BE2C (cell line): ENCODE measurements at places on chromosomes 13 and 19.

DNA sequence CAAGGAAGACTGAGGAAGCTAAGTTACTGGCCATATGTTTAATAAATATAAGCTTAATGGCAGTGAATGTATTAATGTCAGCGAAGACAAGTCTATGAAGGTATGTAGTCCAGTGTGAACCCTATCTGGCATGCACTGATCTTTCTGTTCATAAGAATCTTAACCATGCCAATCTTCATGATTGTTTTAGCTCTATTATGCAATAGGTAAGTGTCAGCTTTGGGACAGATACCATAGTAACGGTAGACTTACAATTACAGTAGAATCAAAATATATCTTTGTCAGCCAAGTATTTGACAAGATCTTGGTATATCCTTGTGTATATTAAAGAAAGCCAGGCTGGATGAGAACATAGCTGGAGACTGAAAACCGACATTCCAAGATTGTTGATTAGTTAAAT is 428.5 kb downstream of the SPRY2 start:
- no peak for DNase-seq

GRCh38 chr13:95137096-95137495 is 164.2 kb downstream of the ABCC4 start:
- no peak for DNase-seq

- DNase-seq: peak; percentile 58
Observed at GRCh38 chr13:110714797-110715394, 1.4 kb downstream of the ING1 start.

DNA sequence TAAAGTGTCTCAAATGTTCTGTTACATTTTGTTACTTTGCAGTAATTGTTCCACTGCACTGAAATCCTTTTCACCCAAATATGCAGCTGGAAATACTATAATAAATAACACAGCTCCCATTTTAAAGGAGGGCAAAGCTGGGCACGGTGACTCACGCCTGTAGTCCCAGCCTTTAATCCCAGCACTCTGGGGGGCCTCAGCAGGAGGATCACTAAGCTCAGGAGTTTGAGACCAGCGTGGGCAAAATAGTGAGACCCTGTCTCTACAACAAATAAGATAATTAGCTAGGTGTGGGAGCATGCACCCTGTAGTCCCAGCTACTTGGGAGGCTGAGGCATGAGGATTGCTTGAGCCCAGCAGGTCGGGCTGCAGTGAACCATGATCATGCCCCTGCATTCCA is 7.5 kb upstream of the UBAC2 start:
- no peak for DNase-seq

- DNase-seq: no peak
Observed at GRCh38 chr13:48112896-48113755, 18.2 kb upstream of the MED4 start.

DNA sequence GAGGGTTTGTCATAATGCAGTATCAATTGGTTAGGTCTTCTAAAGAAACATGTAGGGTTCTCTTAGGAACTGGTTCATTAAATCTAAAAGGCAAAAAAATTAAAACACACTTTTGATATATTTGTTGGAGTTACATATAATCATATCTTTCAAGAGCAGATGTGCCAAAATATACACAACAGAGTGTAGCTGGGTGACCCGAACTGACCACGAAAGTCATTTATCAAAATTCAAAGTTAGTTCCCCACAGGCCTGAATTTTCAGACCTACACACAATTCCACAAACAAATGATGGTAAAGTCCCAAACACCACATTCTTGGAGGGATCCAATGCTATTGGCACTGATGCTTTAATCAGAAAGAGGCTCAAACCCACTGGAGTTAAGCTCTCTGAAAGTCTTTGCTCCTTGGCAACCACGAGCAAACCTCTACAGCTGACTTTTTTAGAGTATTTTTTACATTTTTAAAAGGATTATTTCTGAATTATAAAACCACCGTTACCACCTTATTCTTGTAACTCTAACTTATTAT is 50.9 kb downstream of the IRS2 start:
- DNase-seq: no peak

GRCh38 chr19:28578786-28579505 is 634.0 kb downstream of the UQCRFS1 start:
- no peak for DNase-seq

GRCh38 chr13:113788413-113789135 is 29.5 kb downstream of the TMEM255B start:
- DNase-seq: no peak

DNA sequence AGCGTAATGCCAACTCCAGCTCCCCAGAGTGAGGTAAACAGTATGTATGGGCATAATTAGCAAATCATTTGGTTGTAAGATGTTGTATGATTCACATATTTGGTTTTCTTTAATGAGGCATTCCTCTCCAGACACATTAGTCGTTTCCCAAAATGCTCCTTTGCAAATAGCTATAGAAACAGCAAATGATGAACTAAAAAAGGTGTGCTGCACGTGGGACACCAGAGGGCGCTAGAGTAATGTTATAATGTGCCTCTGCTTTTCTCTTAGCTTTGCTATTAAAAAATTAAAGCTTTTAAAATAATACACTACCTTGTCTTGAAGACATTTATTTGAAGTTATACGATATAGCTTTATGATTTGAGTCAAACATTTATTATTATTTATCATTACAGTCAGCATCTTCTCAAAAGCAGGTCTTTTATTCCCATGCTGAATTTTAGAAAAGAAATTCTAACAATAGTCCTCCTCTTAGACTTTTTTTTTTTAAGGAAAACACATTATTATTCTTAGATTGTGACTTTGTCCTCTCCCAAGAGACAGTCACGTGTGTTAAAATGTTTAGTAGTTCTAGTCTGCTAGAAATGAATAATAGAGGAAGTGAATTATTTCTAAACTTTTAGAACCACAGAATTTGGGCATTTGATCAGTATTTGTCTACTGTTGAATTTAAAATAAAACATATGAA is 121.6 kb upstream of the FRY start:
- DNase-seq: peak; percentile 69
